ENCODE measurements at places on chromosomes 11 and 22.

DNA sequence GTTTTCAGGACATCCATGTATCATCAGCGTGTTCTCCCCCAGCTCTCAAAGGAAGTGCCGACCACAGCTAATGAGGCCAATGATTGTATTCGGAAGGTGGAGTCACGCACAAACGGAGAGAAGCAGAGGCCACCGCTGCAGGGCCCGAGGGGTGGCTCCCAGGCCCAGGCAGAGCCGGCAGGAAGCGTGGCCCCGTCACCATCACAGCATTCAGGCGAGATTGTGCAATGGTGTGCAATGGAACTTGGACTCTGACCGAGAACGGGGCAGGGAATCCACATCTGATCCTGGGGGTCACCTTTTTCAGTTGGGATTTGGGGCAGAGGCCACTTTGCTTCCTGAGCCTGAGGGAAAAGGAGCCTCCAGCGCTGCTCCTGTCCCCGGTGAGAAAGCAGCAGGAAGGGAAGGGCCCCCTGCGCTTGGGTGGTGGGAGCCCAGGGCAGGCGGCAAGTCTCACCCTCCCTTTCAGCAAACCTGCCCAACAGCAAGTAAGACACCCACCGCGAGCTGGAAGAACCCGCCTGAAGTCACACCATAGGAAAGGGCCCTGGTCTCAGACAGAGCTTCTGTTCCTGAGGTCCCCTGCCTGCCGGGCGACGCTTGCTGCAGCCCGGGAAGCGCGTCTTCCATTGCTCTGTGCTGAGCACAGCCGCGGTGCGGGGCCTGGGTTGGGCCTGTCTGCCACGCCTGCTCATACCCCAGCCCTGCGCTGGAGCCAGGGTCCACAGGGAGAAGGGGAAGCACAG lies 1430.7 kb downstream of the BRD1 start:
- DNase-seq: no peak

DNA sequence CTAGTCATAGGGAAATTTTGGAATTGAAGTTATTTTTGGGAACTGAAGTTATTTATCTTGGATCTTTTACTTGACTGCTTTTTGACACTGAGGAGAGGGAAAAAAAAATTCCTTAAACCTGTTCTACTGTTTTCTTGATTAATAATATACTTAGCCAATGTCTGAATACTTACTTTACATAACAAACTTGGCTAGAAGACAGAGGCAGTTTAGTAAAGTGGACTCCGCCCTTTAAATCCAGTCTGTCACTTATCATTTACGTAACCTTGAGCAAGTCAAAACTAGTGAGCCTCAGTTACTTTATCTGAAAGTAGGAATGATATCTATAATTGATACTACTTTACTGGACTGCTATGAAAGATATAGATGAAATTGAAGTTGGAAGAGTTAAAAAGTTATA lies 19.5 kb downstream of the CTSC start:
- no peak for DNase-seq

- peak; percentile 9 for DNase-seq
These were observed 437 bp downstream of the SLC43A3 start for GRCh38 chr11:57426439-57426928.

- no peak for DNase-seq
These were observed 21.1 kb downstream of the NCAPD3 start for GRCh38 chr11:134202661-134203060.

All from NCI-H226 (cell line).